ENCODE measurements at places on chromosomes 11 and 22. TPM values are rescaled to one million over a fixed set of nuclear protein-coding genes. Genes with fewer than 3 reads are reported as not detected.
A peak's percentile ranks its signal among the peaks of the same experiment; 100 is the strongest.

DNA sequence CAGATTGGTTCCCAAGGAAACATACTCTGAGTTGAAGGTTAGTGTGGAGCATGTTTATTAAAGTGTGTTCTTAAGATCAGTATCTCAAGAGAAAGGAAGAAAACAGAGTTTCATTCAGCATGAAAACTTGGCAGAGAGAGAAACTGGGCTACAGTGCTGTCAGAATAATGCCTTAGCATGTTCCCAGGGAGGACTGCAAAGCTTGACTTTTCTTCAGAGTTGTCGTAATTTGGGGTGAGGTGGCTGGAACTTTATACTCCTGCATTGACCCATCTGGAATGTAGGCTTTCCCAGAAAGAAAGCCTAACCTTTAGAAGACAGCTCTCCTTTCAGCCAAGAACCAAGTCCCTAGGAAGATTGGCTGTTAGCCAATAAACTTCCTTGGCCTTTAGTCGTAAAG is 190.8 kb upstream of the CNTN5 start:
- H3K27ac ChIP-seq: no peak overlapping the region
- H3K4me1 ChIP-seq: no peaks in the 10 kb centered on the region
- H3K4me3 ChIP-seq: no peak overlapping the region
- H3K27me3 ChIP-seq: no peaks in the 10 kb centered on the region
- DNase-seq: no peak
- H3K36me3 ChIP-seq: no peaks in the 10 kb centered on the region

GRCh38 chr11:130029137-130029536 is 26.5 kb upstream of the PRDM10 start:
- no peaks in the 10 kb centered on the region for H3K27me3 ChIP-seq
- H3K36me3 ChIP-seq: no peaks in the 10 kb centered on the region

GRCh38 chr22:20503816-20504215 is 3.6 kb upstream of the MED15 start:
- H3K4me3 ChIP-seq: no peak overlapping the region
- H3K27ac ChIP-seq: no peak overlapping the region
- peaks cover 8% of the 10 kb centered on the region for H3K36me3 ChIP-seq
- no peak for DNase-seq

DNA sequence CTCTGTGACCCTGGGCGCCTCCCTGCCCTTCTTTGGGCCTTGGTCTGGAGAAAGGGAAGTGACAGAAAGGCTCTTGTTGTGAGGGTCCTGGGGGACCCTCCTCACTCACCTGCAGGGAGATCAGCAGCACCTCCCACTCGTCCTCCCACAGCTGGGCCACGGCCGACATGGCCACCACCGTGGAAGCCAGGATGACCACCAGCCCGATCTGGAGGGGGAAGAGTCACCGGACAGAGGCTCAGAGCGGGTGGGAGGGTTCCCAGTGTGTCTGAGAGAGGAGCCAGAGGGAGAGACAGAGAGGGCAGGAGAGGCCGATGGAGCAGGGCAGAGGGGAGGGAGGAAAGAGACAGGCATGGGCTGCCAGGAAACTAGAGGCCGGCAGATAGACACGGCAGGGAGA is 16.8 kb upstream of the KLHL35 start:
- H3K36me3 ChIP-seq: no peaks in the 10 kb centered on the region
- H3K27ac ChIP-seq: no peak overlapping the region
- peaks cover 24% of the 10 kb centered on the region for H3K27me3 ChIP-seq
- H3K4me3 ChIP-seq: no peak overlapping the region

DNA sequence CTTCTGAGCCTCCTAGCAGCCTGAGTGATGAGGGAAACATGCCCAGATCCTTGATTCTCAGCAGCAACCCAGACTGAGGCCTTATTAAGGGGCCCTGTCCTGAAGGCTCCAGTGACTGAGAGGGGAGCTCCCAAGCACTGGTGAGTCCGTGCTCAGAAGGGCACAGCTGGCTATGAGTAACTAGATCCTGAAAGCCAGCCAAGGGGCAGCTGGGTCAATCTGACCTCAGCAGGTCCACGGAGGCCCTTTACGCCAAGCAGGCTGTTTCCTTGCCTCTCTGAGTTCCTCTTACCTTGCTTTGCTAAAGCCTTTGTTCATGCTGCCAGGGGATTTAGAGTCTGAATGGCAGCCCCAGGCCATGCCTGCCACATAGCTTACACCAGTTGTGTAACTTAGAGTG is 19.3 kb upstream of the MIEF1 start:
- H3K4me1 ChIP-seq: no peaks in the 10 kb centered on the region
- DNase-seq: no peak
- no peaks in the 10 kb centered on the region for H3K36me3 ChIP-seq

DNA sequence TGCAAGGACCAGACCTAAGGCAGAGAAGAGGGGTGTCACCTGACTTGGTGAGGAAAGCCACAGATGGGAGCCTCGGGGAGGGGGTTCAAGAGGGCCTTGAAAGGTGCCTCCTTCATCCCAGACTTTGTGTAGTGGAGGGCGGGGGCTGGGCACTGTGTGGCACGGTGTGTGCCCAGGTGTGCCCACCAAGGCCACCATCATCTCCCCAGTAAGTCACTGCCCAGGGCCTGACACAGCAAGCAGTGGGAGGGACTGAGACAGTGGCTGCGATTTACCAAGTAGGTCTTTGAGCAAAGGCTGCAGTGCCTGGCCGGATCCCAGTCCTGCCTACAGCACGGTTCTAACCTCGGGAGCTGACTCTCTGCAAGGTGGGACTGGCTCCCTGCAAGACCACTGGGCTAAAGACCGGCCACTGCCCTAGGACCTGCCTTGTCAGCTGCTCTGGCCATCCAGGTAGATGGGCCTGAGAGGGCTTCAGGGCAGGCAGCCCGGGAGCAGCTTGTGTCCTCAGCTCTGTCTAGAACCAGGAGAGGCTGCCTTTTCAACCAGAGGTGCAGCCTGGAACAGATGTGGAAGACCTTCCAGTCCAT is 1.4 kb downstream of the OSM start:
- peaks cover 15% of the 10 kb centered on the region for H3K27me3 ChIP-seq
- H3K27ac ChIP-seq: no peak overlapping the region
- no peaks in the 10 kb centered on the region for H3K36me3 ChIP-seq
- H3K4me3 ChIP-seq: no peak overlapping the region

DNA sequence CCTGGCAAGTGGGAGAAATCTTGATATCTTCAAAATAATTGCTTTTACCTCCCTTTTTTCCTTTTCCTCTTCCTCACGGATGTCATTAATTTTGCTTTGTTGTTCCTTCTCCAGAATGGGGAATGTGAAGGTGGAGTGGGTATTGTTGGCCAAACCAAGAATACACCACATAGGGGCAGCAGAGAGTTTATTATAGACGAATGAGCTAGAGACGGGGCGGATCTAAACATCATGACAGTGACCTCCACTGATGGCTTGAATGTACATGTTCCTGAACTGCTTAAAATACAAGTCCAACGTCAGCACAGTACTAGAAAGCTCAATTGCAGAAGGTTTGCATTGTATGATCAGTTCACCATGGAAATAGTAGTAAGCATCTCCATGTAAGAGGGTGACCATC is 122.3 kb upstream of the SNX19 start:
- H3K36me3 ChIP-seq: no peaks in the 10 kb centered on the region
- DNase-seq: no peak
- no peak overlapping the region for H3K27ac ChIP-seq
- H3K4me3 ChIP-seq: no peak overlapping the region
- peaks cover 21% of the 10 kb centered on the region for H3K27me3 ChIP-seq

GRCh38 chr11:3796346-3796745 is 1.0 kb downstream of the NUP98 start:
- H3K4me1 ChIP-seq: peaks cover 20% of the 10 kb centered on the region
- H3K27ac ChIP-seq: peak overlapping the region; percentile 94
- peaks cover 10% of the 10 kb centered on the region for H3K36me3 ChIP-seq
- peak overlapping the region; percentile 92 for H3K4me3 ChIP-seq
- DNase-seq: no peak
- no peaks in the 10 kb centered on the region for H3K27me3 ChIP-seq

- peaks cover 33% of the 10 kb centered on the region for H3K27me3 ChIP-seq
- no peak overlapping the region for H3K4me3 ChIP-seq
- H3K4me1 ChIP-seq: peaks cover 6% of the 10 kb centered on the region
- peaks cover 1% of the 10 kb centered on the region for H3K36me3 ChIP-seq
- H3K27ac ChIP-seq: no peak overlapping the region
Measured at GRCh38 chr11:75763846-75764245, 4.7 kb upstream of the DGAT2 start.

IL17REL gene
- not detected for total RNA-seq

DRAP1 gene
- 65.8 TPM for total RNA-seq

FADS3 gene
- total RNA-seq: 23.7 TPM

THOC5 gene
- total RNA-seq: 72.9 TPM

SLC25A18 gene
- 2.3 TPM for total RNA-seq
